Upper lobe of left lung (tissue), 6 donors: ENCODE measurements at places on chromosomes 7 and 10. TPM values are rescaled to one million over a fixed set of nuclear protein-coding genes. Genes with fewer than 3 reads are reported as not detected.

DNA sequence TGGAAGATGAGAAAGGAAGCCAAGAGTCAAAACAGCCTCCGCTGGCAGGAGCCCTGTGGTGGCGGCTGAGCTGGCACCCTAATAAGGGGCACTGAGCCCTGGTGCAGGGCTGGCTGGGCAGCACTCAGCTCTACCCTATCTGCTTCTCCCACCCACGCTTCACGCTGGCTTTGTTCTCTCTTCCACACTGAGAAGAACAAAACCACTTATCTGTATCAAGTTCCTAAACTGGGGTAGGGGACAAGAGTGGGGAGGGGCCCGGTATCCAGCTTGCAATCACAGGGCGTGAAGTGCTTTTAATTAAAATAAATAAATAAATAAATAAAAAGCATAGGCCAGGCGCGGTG lies 52.1 kb downstream of the FAM53B start:
- no peak overlapping the region for H3K4me3 ChIP-seq
- H3K4me1 ChIP-seq, result peaks cover 38% of the 10 kb centered on the region
- no peak for DNase-seq
- peaks cover 24% of the 10 kb centered on the region for H3K36me3 ChIP-seq
- H3K27ac ChIP-seq, result no peak overlapping the region

DNA sequence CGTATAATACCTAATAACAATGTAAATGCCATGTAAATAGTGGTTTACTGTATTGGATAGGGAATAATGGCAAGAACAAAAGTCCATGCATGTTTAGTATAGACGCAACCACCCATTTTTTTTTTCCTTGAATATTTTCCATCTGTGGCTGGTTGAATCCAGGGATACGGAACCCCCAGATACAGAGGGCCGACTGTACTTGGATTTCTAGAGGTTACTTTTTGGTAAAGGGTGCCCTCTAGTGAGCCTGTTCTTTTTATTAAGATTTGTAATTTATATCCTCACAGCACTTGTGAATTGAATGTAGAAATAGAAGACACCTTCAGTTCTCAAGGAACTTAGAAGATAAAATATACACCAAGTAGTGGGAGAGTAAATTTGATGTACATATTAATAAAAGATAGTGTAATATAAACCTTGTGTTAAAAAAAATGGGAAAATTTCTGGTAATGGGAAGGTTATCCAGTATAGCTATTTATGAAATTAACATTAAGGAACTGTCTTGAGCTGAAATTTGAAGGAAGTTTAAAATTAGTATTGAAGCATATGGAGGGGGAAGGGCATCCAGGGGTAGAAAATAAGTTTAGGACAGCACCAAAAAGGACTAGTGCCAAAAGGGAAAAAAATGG lies 32.0 kb downstream of the EXOC6 start:
- H3K36me3 ChIP-seq, result no peaks in the 10 kb centered on the region
- no peak overlapping the region for H3K4me3 ChIP-seq
- H3K4me1 ChIP-seq, result no peaks in the 10 kb centered on the region
- H3K27ac ChIP-seq, result no peak overlapping the region
- H3K27me3 ChIP-seq, result no peaks in the 10 kb centered on the region
- no peak for DNase-seq

DNA sequence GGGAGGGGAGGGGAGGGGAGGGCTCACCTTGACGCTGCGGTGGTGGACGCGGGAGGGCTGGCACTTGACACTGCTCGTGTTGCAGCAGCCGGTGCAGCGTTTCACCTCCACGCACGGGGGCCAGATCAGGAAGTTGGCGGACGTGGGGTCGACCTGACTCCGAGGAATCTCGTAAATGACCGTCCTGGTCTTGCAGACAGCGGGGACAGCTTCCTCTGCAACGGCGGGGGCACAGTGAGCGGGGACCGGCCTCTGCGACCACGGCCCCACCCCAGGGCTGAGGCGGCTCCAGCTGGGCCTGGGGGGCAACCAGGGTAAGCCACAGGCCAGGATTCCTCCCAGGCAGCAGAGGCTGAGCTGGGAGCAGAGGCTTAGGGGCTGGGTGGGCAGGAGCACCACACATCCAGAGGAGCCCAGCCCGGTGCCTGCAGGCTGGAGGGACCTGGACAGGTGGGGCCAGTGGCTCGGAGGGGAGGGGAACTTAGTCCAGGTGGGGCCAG lies 8.8 kb downstream of the PDGFA start:
- H3K27ac ChIP-seq, result peak overlapping the region; percentile 35
- H3K27me3 ChIP-seq, result no peaks in the 10 kb centered on the region
- peaks cover 41% of the 10 kb centered on the region for H3K4me1 ChIP-seq
- H3K36me3 ChIP-seq, result peaks cover 25% of the 10 kb centered on the region
- H3K4me3 ChIP-seq, result no peak overlapping the region

- H3K27me3 ChIP-seq, result no peaks in the 10 kb centered on the region
- DNase-seq, result no peak
These were observed 38.1 kb upstream of the AGBL3 start for GRCh38 chr7:134948246-134948645.

GRCh38 chr7:127794136-127794535 lies 142.1 kb downstream of the SND1 start:
- no peak for DNase-seq
- no peak overlapping the region for H3K27ac ChIP-seq
- H3K36me3 ChIP-seq, result no peaks in the 10 kb centered on the region
- H3K4me3 ChIP-seq, result no peak overlapping the region
- H3K27me3 ChIP-seq, result no peaks in the 10 kb centered on the region

DNA sequence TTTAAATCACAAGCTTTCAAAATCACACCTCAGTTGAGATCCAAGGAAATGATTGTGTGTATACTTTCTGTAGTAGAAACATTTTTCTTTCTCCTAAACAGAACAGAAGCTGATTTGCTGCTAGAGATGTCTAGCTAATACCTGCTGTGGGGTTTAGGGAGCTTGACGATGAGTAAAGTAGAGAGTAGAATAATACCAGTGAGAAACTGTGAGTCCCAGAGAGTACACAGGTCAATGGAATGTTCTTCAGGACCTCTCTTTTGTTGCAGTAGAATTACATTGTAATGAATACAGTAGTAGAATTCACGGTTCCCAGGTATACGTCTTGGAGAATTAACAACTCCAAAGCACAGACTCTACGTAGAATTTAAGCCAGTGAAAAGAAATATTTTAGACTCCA lies 18.0 kb downstream of the TRUB1 start:
- no peaks in the 10 kb centered on the region for H3K4me1 ChIP-seq
- no peak for DNase-seq
- no peak overlapping the region for H3K4me3 ChIP-seq
- H3K36me3 ChIP-seq, result no peaks in the 10 kb centered on the region

- no peak overlapping the region for H3K27ac ChIP-seq
- no peak overlapping the region for H3K4me3 ChIP-seq
- no peaks in the 10 kb centered on the region for H3K36me3 ChIP-seq
- no peaks in the 10 kb centered on the region for H3K27me3 ChIP-seq
These were observed 684.0 kb upstream of the FOXK1 start for GRCh38 chr7:3998060-3998459.

DNA sequence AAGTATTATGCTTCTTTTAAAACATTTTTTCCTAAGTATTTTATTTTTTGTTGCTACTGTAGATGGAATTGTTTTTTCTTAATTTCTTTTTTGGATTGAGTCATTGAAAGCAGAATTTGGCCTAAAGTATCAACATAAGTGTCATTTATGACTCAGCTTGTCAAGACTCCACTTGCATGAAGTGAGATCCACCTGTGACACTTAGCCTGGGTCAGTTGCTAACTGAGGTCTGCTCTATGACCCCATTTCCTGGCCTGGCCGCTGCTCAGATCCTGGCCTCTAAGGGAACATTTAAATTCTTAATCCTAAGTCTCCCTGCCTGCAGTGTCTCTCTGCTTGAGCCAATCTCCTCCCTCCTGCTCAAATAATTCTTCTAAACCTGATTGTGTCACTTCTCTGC lies 35.5 kb downstream of the TMEM270 start:
- no peak overlapping the region for H3K4me3 ChIP-seq
- H3K36me3 ChIP-seq, result no peaks in the 10 kb centered on the region
- no peaks in the 10 kb centered on the region for H3K27me3 ChIP-seq
- H3K4me1 ChIP-seq, result peaks cover 8% of the 10 kb centered on the region
- peak overlapping the region; percentile 57 for H3K27ac ChIP-seq
- DNase-seq, result no peak

DNA sequence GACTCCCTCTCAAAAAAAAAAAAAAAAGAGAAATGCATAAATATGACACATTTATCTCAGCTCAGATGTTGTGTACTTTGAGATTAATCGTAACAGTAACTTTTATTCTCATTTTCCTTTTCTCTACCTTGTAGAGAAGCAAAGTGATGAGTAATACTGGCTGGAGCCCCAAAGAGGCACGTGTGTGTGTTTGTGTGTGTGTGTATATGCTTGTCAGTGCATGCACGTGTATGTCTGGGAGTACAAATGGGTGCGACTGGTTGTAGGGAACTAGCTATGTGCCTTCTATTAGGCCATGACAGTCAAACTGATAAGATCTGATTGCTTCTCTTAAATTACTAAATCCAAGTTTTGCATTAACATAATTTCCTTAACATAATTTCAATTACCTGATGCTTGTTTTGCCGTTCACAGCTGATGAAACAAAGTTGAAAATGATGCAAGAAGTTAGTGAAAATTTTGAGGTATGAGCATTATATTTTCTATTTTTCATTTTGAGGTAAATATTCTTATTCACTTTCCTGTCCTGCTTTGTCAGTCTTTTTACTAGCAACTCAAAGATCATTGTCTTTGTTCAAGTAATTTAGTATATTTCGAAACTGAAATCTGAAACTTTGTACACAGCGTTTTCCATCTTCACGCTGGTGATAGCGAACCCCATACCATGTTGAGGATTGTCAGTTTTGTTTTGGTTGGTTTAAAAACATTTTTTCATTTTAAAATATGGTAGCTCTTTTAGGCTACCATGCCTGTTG lies 3.4 kb downstream of the TRRAP start:
- H3K4me3 ChIP-seq, result no peak overlapping the region
- no peak overlapping the region for H3K27ac ChIP-seq
- no peaks in the 10 kb centered on the region for H3K27me3 ChIP-seq
- no peak for DNase-seq

DNA sequence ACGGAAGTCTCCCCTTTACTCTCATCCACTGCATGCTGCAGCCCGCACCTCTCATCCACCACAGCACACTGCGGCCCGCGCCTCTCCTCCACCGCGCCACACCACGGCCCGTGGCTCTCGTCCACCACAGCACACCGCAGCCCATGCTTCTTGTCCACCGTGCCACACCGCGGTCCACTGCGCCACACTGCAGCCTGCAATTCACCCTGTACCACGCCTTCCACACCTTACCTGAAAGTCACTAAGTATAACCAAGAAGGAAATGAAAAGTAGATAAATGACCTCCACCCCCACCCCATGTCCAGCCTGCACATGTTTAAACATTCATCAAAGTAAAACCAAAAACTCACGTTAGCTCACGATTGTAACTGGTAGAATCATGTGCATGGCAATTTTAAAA lies 176.1 kb downstream of the DIP2C start:
- peaks cover 8% of the 10 kb centered on the region for H3K4me1 ChIP-seq
- H3K27me3 ChIP-seq, result no peaks in the 10 kb centered on the region
- no peaks in the 10 kb centered on the region for H3K36me3 ChIP-seq
- DNase-seq, result peak; percentile 41
- H3K4me3 ChIP-seq, result peak overlapping the region; percentile 24

- no peak overlapping the region for H3K27ac ChIP-seq
- no peaks in the 10 kb centered on the region for H3K36me3 ChIP-seq
- H3K4me1 ChIP-seq, result no peaks in the 10 kb centered on the region
These were observed 223.8 kb downstream of the PLXDC2 start for GRCh38 chr10:20040012-20040411.

DNA sequence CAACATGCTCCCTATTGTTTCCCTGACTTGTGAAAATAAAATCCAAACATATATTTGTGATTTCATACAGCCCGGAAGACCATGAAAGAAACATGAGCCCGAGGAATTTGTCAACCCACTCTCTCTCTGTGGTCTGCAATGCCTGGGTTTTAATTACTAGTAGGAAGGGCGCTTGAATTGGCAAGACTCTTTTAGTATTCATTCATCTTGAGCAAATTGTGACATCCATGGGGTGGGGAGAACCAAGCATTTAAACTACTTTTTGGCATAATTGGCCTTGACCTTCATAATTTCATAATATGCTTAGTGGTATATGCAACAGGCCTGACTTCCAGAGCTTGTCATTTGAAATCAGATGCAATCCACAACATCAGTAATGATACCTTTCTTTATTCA lies 142.4 kb upstream of the BMPER start:
- H3K4me1 ChIP-seq, result peaks cover 10% of the 10 kb centered on the region
- no peaks in the 10 kb centered on the region for H3K36me3 ChIP-seq
- no peak overlapping the region for H3K4me3 ChIP-seq
- H3K27me3 ChIP-seq, result no peaks in the 10 kb centered on the region
- DNase-seq, result no peak

The FOXI2 gene
- total RNA-seq, result 0.10 TPM

The KCNMA1 gene
- 30.0 TPM for total RNA-seq

The METTL27 gene
- 6.2 TPM for total RNA-seq

The DOCK4 gene
- total RNA-seq, result 53.6 TPM

The MINDY3 gene
- total RNA-seq, result 24.2 TPM
